ENCODE measurements at places on chromosomes 13 and 19.

- no peak for DNase-seq
These were observed 86.3 kb downstream of the ARHGEF7 start for GRCh38 chr13:111201304-111201940.

DNA sequence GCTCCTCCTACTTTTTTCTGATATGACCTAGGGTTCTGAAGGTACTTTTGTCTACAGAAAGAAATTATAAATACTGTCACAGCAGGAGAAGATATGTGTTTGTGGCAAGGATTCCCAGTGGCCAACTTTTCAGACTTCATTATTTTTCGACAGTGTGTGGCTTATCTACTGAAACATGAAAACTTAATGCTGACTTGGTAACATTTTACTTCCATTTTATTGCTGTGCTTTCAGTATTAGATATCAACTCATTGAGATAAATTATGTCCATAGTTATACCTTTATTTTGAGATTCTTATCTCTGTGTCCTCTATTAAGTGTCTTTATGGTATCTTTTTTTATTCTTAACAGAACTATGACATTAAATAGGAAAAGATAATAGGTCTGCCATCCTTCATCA is 700.0 kb downstream of the PCDH9 start:
- no peak for DNase-seq

DNA sequence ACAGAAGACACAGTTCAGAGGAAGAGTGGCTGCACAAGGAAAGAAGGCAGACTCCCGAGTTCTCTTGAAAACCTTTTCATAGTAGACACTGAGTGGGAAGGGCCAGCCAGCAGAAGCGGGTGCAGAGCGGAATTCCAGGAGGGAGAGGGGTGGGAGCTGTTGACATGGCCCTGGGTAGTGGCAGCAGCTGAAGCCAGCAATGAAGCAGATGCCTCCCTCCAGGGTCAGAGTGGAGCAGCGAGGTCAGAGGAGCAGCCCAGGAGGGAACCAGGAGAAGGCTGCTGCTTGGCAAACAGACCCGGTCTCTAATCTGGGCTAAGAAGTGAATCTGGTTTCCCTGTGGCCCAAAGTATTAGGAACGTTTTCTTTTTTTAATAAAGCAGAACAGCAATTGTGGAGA is 73.9 kb upstream of the SPATA13 start:
- DNase-seq, result no peak

GRCh38 chr13:75587679-75588078 is 38.1 kb downstream of the UCHL3 start:
- no peak for DNase-seq

GRCh38 chr13:33799950-33800592 is 17.9 kb upstream of the RFC3 start:
- DNase-seq, result peak; percentile 82

DNA sequence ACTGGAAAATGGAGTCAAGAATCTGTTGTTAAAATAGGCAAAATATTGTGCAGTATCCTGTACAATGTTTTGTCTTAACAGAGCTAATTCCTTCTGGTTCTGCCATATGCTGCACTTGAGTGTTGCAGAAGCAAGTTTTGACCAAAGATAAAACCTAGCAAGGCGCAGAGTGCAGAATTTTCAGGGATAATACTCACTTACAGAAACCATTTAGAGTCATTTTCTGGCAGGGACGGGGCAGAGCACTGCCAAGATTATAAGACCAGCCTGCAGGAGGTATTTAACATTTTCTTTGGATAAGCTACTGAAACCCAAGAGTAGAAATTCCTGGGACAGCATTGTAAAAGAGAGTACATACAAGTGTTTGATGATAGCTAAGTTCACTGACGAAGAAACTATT is 159.5 kb upstream of the EDNRB start:
- DNase-seq, result no peak

GRCh38 chr13:92938486-92939020 is 288.1 kb upstream of the GPC6 start:
- no peak for DNase-seq

DNA sequence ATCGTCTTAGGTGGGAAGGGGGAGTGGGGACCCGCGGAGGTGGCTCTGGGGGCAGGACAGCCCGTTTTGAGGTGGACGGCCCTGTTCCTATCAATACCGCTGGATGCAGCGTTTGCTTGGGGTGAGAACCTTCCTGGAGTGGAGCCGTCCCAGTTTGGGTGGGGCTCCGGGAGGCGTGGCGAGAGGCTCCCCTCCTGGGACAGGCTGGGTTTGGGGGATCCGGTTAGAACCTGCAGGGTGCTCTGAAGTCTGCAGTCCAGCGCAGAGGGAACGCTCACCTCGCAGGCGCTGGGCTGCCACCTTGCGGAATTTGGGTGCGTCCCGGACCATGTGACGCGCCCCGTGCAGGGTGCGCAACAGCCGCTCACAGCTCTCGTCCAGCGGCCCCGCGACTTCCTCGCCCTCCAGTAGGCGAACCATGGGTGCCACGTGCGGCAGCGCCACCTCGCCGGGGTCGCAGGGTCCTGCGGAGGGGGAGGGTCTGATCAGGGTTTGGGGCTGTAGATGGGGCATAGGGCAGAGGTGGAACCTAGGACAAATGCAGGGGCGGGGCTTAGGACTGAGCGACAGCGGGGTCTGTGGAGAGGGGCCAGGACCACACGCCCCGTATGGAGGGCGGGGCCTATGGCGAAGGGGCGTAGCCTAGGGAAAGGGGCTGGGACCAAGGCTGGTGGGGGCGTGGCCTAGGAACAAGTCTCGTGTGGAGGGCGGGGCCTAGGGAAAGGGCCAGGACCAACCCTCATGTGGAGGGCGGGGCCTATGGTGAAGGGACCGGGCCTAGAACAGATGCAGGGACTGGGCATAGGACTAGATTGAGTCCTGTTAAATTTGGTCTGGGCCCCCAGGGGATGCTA is 13.8 kb downstream of the SH2D3A start:
- peak; percentile 57 for DNase-seq

- DNase-seq, result no peak
These were observed 22.6 kb downstream of the RASL11A start for GRCh38 chr13:27293076-27293691.

GRCh38 chr13:19062801-19063200 is 118.8 kb downstream of the TUBA3C start:
- DNase-seq, result no peak

DNA sequence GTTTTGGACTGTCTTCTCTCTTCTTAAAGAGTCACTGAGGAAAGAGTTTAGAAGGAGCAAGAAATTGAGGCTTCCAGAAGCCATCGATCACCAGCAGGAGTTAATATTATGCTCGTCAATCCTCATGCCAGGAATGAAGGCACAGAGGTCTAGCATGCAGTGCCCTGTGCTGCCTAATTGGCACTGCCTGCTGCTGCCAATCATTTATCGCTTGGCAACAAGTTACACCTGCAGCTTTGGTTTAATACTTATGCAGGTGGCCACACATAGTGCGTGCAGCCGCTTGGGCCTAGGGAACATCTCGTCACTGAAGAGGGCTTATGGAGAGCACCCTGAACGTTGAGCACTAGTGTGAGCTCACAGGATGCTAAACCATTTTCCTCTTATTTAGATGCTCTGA is 2.7 kb upstream of the SOX1 start:
- DNase-seq, result no peak

DNA sequence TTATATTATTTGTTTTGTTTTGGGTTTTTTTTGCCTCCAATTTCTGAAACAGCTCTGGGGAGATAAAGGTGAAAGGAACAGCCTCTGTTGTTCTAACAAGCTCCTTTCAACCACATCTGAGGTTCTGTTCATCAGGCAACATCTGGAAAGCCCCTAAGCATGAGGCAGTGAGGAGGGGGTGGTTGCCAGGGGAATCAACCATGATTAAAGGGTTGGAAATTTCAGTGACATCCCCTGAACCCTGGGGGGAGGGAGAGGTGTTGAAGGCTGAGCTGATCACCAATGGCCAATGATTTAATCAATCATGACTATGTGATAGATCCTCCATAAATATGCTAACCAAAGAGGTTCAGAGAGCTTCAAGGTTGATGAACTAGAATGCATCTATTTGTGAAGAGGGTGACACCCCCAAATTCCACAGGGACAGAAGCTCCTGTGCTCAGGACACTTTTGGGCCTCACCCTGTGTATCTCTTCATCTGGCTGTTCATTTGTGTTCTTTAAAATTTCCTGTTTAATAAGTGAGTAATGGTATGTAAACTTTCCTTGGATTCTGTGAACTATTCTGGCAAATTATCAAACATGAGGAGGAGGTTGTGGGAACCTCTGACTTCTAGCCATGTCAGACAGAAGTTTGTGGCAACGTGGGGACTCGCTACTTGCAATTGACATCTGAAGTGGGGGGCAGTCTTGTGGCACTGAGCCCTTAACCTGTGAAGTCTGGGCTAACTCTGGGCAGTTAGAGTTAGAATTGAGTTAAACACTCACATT is 221.3 kb downstream of the NHLRC3 start:
- DNase-seq, result no peak

- no peak for DNase-seq
These were observed 22.4 kb upstream of the QTRT1 start for GRCh38 chr19:10678813-10679212.

DNA sequence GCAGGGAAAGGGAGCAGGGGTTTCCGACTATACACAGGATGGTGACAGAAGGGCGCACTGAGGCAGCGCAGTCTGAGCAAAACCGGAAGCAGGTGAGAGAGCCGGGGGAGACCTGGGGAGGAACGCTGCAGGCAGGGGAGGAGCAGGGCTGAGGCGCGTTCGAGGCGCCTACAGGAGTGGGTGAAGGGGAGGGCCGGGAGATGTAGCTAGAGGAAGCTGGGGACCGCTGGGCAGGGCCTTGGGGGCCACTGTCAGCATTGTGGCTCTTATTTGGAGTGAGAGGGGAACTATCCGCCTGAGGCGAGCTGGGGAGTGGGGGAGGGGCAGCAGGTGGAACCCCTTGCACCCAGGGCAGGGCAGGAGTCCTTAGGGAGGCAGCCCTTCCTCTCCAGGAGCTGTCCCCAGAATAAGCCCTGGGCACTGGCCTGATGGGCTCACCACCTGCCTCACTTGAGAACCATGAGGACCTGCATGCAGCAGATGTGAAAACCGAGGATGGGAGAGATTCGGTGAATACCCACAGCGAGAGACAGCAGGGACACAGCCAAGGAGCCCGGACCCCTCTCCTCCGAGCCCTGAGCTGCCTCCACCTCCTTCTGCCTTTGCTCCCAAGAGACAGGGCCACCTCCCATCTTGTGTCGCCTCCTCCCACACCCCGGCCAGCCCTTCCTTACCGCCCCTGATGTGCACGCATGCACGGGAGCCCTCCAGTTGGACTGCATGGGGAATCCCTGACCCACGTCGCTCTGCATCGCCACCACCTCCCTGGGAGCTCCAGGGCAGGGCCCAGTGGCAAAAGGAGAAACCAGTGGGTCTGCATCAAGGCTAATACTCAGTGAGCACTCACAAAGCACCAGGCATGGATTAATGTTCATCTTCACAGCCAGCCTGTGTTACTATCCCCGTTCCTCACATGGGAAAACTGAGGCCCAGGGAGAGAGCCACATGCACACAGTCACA is 10.3 kb downstream of the AKT2 start:
- peak; percentile 43 for DNase-seq

- DNase-seq, result no peak
These were observed 734 bp downstream of the TYROBP start for GRCh38 chr19:35907377-35907745.

GRCh38 chr19:19538061-19538784 is at the start of gene CILP2:
Gene CILP2 (plus strand): TSS chr19:19538265. CDS start chr19:19538350, 85 bp downstream.
- DNase-seq, result no peak

DNA sequence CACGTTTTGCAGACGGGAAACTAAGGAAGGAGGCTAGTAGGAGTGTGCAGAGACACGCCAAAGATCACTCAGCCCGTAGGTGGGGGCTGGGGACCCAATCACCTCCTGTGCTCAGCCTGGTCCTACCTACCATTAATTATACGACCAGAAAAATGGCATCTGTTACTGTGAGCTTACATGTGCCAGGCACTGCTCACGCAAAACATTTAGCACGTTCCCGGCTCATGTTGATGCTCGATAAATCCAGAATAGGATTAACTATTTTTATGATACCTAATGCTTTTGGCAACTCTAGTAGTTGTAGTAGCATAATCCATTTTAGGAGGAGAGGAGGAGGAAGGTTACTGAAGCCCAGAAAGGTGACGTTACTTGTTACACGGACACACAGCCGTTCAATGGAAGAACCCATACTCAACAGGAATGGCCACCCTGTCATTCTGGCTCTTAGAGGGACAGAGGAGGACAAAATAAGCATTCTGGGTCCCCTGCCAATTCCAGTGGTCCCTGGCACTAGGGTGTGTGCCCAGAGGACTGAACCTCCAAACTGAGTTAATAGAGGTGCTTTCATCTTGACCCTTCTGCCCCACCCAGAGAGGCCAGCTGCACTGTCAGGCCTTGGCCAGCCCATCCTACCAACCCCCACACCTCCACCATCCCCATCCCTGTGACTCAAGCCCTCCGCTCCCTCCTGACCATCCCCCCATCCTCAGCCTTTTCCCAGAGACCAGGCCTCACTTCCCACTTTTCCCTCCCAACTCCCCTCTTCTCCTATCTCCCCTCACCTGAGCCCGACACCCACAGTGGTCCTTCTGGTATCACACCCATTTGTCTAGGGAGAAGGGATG is 5.0 kb upstream of the EML2 start:
- DNase-seq, result peak; percentile 47

- DNase-seq, result peak; percentile 50
These were observed 1.1 kb downstream of the VSTM2B start for GRCh38 chr19:29526730-29527499.
